Omental fat pad (tissue), 4 donors: ENCODE measurements at places on chromosomes 7 and 10. TPM values are rescaled to one million over a fixed set of nuclear protein-coding genes. Genes with fewer than 3 reads are reported as not detected.

CCDC71L gene
- 259 TPM for total RNA-seq

MMRN2 gene
- total RNA-seq = 86.6 TPM

EGFR gene
- 87.2 TPM for total RNA-seq

OR6V1 gene
- not detected for total RNA-seq

SP8 gene
- not detected for total RNA-seq

MALRD1 gene
- total RNA-seq = 1.8 TPM

EFCAB10 gene
- total RNA-seq = not detected

NEUROG3 gene
- 0.60 TPM for total RNA-seq

SFMBT2 gene
- total RNA-seq = 12.0 TPM
